ENCODE measurements at places on chromosomes 16 and 17.

- DNase-seq: no peak
Observed at GRCh38 chr16:10851512-10851911, 25.5 kb upstream of the CIITA start.

DNA sequence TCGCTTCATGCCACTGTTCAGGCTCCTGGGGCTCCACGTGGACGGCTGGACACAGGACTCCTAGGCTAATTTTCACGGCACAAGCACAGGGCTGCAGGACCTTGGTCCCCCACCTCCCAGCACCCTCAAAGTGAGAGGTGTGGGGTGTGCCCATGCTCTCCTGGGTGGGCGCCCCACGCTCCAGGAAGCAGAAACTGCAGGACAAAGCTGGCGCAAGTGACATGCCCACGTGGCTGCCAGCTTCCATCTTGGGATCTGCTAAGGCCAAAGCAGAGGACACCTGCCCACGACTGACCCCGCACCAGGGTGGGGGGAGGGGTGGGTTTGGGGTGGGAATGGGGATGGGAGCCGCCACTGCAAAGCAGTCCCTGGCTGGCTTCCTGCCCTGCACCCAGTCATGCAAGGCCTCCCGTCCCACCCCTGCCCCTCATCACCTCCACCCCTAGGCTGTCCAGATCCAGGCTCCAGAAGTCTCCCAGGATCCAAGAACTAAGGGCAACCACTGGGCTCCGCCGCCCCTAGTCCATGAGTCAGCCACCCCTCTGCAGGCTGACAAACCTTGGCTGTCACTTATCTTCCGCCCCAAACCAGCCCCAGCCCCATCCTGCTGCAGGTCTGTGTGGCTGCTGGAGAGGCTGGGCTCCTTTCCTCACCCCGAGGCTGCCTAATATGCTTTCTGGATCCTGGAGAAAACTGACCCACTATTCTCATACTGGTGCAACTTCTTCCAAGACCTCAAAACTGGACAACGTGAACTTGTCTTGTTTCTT, 11.1 kb downstream of the USP6 start:
- DNase-seq: no peak

DNA sequence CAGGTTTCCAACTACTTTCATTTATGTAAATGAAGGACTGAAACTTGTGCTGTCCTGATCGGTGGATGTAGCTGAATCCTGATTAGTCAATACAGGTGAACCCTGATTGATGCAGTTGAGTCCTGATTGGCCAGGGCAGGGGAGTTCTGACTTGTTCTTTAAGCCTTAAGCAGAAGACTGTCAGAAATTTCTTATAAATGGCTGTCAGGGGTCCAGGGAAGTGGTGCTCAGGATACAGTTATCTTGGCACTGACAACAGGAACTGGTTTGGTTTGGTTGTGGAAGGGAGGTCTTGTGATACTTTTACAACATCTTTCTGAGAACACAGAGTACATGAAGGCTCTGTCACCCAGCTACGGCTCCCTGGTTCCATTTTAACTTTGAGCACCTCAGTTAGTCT, 132.1 kb downstream of the KCNJ12 start:
- no peak for DNase-seq

GRCh38 chr17:82666931-82667667, 18.9 kb upstream of the WDR45B start:
- no peak for DNase-seq
